ENCODE measurements at places on chromosomes 12 and 14. TPM values are rescaled to one million over a fixed set of nuclear protein-coding genes. Genes with fewer than 3 reads are reported as not detected.

Gene SPX
- total RNA-seq = not detected

Gene ZNF268
- total RNA-seq = 17.6 TPM

Gene SLC38A4
- total RNA-seq = 0.10 TPM

Gene SCNN1A
- 0.87 TPM for total RNA-seq

Gene NAB2
- 16.1 TPM for total RNA-seq

Gene FAM186B
- total RNA-seq = not detected

Gene NPC2
- 1,323 TPM for total RNA-seq

Gene KRT8
- 14.4 TPM for total RNA-seq

Gene OR6C2
- total RNA-seq = not detected

Gene FAM222A
- 1.1 TPM for total RNA-seq

Gene PPFIBP1
- 99.8 TPM for total RNA-seq

Gene FAM90A1
- total RNA-seq = not detected

Gene OR10G3
- total RNA-seq = not detected

Gene CCDC196
- total RNA-seq = not detected

Gene TMEM233
- 1.4 TPM for total RNA-seq

Gene PLEKHA5
- 4.8 TPM for total RNA-seq

Gene LRP10
- 118 TPM for total RNA-seq

Gene ATF7IP
- 22.2 TPM for total RNA-seq

Gene CLEC4A
- not detected for total RNA-seq

Gene EAPP
- total RNA-seq = 18.4 TPM

Gene ZNF385A
- total RNA-seq = 3.1 TPM

Gene TEX52
- not detected for total RNA-seq

Gene AGAP2
- total RNA-seq = 0.25 TPM

Gene FOXG1
- total RNA-seq = not detected

Gene HPD
- total RNA-seq = not detected

Gene C12orf60
- total RNA-seq = 1.1 TPM

Gene STON2
- 1.9 TPM for total RNA-seq

Gene ADCK1
- 9.1 TPM for total RNA-seq

Gene TCL1B
- not detected for total RNA-seq

Gene CPNE8
- total RNA-seq = 16.4 TPM

Gene TRIM9
- not detected for total RNA-seq

Gene MMAB
- total RNA-seq = 58.4 TPM
